ENCODE measurements at places on chromosomes 3 and 15.

DNA sequence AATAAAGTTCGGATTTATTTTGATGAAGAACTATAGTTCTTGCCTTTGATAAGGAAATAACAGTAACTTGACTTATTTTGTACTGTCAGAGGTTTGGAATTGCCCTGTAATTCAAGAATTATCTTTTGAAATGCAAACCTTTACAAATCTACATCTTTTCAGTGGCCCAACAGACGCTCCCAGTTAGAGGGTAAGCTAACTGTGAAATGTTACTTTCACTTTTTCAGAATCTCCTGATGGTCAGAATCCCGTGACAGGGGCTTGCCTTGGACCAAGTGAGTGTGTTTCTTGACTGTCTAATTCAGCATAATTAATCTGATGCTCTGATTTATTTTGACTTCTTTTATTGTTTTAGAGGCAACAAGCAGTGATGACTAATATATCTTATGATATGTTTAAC is 262.5 kb downstream of the PLOD2 start:
- DNase-seq: no peak

DNA sequence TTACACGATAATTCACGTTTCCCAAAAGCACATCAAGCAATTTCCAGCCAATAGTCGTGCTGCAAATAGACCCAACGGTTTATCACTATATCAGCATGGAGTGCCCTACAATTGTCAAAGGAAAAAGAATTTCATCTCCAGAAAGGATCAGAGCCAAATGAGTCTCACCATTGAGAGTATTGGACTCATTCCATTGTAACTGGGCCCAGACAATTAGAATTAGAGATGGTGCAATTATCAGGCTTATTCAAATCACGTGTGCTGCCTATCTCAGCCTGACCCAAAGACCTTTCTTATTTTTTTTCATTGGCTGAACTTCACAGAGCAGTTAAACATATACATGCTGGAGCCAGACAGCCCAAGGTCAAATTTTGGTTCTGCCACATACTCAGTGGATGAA is 87.0 kb upstream of the LRTM1 start:
- no peak for DNase-seq

DNA sequence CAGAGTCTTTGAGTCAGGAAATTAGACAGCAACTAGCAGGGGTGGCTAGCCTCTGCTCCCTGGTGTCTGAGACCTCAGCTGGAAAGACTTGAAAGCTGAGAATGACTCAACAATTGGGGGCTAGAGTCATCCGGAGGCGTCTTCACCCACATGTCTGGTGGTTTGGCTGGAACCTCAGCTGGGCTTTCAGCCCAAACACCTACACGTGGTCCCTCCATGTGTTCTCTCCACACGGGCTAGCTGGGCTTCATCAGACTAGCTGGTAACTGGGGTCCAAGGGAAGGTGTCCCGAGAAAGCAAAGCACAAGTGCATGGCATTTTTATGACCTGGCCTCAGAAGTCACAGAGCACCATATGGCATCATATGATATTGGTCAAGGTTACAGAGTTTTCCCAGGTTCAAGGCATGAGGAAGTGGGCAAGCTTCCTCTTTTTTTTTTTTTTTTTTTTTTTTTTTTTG is 19.9 kb upstream of the ABHD2 start:
- no peak for DNase-seq

DNA sequence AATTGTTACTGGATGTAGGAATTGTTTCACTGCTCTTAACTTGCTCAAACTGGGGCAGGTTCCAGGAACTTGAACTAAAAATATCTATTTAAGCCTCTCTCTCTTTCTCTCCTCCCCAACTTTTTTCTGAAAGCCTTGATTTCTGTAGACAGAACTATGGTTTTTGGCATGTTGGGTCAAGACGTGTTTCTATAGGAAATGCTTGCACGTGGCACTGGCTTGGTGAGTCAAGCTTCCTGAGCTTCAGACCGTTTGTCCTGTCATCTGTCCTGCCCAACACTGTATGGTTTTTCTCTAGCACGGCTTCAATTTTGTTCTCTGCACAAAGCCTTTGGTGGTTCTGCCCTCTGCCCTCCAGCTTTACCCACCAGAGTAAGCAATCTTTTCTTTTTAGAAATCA is 13.5 kb downstream of the EAF1 start:
- no peak for DNase-seq

GRCh38 chr3:160870327-160870726 is 114.3 kb downstream of the PPM1L start:
- peak; percentile 62 for DNase-seq

- DNase-seq: peak; percentile 78
Observed at GRCh38 chr15:46918462-46919140, 798.7 kb upstream of the SEMA6D start.

GRCh38 chr15:91849180-91849579 is 4.3 kb upstream of the SLCO3A1 start:
- DNase-seq: no peak

DNA sequence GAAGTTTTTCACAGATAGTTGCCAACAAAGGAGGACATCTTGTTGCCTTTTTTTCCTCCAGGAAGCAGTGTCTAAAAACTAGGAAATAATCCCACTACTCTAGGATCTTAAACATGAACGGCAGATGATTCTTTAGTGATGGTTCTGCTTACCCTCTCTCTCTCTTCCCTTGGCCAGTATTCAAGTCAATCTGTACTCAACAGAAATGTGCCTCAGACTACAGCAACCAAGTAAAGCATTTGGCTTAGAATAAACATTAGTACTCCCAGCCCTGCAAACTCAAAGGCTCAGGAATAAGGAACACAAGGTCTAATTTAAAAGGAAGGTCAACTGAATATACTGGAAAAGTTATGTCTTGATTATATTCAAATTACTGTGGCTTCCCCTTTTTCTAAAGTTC is 8.7 kb downstream of the NPTN start:
- no peak for DNase-seq

GRCh38 chr3:62284442-62284841 is 88.9 kb downstream of the FEZF2 start:
- DNase-seq: no peak

- DNase-seq: no peak
Observed at GRCh38 chr3:61624300-61624699, 62.9 kb downstream of the PTPRG start.

GRCh38 chr3:172166261-172166660 is 126.9 kb downstream of the FNDC3B start:
- DNase-seq: no peak

GRCh38 chr3:24578951-24579421 is 84.3 kb upstream of the THRB start:
- DNase-seq: no peak

DNA sequence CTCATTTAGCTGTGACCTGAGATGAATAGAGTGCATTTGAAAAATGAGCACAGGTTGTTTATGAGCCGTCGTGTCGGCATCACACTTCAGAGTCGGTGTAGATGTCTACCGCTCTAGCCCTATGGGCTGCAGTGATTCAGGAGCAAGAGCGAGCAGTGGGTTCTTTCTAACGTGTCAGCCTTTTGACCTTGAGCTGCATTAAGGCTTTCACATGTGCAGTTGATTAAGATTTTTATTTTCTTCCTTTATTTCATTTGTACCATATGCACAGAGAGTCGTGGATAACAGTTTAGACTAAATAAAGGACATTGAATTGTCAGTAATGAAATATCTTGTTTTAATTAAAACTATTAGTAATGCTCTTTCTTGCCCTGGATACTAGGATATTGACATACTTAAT is 368.2 kb downstream of the PTPRG start:
- DNase-seq: no peak

GRCh38 chr3:185405664-185406063 is 42.7 kb downstream of the MAP3K13 start:
- no peak for DNase-seq

- DNase-seq: no peak
Observed at GRCh38 chr3:128385080-128385832, 81.4 kb downstream of the DNAJB8 start.

DNA sequence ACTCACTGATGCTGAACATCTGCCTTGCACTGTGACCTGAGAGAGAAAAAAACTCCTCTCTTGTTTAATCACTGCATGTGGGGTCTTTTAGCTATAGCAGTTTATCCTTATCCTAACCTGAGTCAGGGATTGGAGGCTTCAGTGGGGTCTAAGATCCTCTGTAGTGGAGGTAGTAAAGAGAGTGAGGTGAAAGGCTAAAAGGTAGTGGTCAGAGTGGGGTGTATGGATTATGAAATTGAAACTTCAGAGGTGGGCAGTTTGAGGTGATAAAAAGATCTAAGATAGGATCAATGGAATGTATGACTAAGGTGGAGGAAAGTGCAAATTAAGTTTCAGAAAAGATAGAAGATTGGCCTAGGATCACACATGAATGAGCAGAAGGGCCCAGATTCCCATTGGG is 36.5 kb downstream of the DET1 start:
- no peak for DNase-seq

DNA sequence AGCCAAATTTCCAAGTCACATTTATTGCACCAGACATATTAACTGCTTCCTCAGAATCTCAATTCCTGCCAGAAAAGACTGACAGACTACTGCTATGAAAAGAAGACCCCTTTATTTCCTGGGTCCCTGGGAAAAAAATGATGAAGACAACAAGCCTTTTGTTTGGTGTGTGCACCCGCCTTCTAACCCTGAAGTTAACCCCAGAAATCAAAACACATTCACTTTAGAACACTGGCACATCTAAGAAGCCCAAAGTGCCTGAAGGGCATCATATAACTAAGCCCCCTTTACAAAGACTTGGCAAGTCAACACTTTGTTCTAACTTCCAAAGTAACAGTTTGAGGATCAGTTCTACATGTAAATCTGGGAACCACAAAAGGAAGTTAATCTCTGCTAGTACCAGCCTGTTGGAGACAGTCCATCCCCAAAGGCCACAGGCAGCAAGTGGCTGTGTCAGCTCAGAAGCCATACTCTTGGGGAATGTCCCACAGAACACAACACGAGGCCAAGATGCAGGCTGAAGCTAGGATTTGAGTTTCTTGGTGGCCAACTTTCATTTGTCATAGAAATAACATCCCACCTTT is 16.3 kb upstream of the ATP1B3 start:
- DNase-seq: no peak

DNA sequence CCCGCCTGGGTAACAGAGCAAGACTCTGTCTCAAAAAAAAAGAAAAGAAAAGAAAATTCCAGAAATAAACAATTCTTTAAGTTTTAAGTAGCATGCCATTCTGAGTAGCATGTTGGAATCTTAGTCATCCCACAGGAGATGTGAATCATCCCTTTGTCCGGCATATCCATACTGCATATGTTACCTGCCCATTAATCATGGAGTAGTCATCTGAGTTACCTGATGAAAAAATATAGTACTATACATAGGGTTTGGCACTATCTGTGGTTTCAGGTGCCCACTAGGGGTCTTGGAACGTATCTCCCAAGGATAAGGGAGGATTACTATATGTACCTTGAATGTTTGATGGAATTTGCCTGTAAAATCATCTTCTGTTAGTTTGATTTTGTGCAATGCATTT is 6.3 kb upstream of the CCR4 start:
- DNase-seq: no peak

- peak; percentile 41 for DNase-seq
Observed at GRCh38 chr3:111859061-111859973, at the start of gene PHLDB2. Gene PHLDB2 (plus strand): TSS chr3:111859265. CDS start chr3:111884078, 24,813 bp downstream.

DNA sequence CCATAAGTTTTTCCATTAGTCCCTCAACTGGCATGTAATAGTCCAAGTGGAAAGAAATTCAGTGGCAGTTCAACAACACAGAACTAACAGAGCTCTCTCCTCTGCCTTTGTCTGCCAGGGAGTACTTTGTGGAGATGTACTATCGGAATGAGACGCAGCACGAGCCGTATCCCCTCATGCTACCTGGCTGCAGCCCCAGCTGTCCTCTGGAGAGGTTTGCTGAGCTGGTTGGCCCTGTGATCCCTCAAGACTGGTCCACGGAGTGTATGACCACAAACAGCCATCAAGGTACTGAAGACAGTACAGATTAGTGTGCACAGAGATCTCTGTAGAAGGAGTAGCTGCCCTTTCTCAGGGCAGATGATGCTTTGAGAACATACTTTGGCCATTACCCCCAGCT is 39.4 kb downstream of the ACP3 start:
- DNase-seq: no peak

- DNase-seq: no peak
Observed at GRCh38 chr3:103393395-103394186, 958.8 kb downstream of the ZPLD1 start.

DNA sequence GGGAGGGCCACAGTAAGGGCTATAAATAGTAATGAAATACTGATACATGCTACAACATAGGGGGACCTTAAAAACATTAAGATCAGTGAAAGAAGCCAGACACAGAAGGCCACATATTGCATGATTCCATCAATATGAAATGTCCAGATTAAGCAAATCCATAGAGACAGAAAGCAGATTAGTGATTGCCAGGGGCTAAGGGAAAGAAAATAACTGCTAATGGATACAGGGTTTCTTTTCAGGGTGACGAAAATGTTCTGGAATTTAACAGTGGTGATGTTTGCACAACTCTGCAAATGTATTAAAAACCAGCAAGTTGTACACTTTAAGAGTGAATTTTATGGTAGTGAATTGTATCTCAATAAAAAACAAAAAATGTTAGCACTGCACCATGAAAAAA is 37.0 kb downstream of the PIK3R4 start:
- no peak for DNase-seq

- DNase-seq: no peak
Observed at GRCh38 chr3:161818106-161818505, 321.5 kb downstream of the OTOL1 start.

GRCh38 chr3:58011580-58011979 is 3.4 kb downstream of the FLNB start:
- no peak for DNase-seq

- no peak for DNase-seq
Observed at GRCh38 chr3:5017925-5018531, 38.8 kb downstream of the BHLHE40 start.

GRCh38 chr3:127676921-127677351 is 4.2 kb downstream of the ABTB1 start:
- DNase-seq: no peak

GRCh38 chr3:191047930-191048329 is 151.1 kb upstream of the OSTN start:
- DNase-seq: no peak

- DNase-seq: no peak
Observed at GRCh38 chr15:34861214-34861613, 65.9 kb upstream of the ACTC1 start.

- peak; percentile 50 for DNase-seq
Observed at GRCh38 chr15:50774450-50774849, 8.9 kb upstream of the SPPL2A start.

GRCh38 chr3:146169891-146170290 is 8.9 kb upstream of the PLOD2 start:
- DNase-seq: no peak

DNA sequence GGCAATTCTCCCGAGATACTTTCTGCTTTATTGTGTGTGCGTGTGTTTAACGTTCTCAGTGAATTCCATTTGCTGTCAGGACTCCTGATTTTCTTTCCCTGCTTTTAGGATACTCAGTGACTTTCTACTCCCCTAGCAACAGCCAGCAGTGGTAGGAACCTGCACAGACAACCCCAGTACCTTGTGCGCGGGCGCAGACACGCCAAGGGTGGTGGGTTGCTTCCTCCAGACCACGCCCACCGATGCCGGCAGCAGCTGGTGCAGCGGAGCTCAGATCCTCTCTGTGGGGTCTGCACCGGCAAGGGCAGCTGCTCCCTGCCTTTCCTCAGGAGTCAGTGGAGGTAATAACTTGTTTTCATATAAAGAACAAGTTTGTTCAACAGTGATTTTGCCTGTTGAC is 225.1 kb upstream of the NDN start:
- DNase-seq: no peak
